Activated T-cell treated with anti-CD3 and anti-CD28 coated beads, Interleukin-2, amount 50 U/mL, for 72 hours (primary cell): ENCODE measurements at places on chromosomes 2 and 18.

GRCh38 chr18:56233595-56233994 lies 404.8 kb downstream of the TXNL1 start:
- DNase-seq, result no peak

GRCh38 chr2:15092691-15093090 lies 460.2 kb downstream of the LRATD1 start:
- no peak for DNase-seq

GRCh38 chr18:48154828-48155227 lies 224.4 kb upstream of the SMAD2 start:
- no peak for DNase-seq

DNA sequence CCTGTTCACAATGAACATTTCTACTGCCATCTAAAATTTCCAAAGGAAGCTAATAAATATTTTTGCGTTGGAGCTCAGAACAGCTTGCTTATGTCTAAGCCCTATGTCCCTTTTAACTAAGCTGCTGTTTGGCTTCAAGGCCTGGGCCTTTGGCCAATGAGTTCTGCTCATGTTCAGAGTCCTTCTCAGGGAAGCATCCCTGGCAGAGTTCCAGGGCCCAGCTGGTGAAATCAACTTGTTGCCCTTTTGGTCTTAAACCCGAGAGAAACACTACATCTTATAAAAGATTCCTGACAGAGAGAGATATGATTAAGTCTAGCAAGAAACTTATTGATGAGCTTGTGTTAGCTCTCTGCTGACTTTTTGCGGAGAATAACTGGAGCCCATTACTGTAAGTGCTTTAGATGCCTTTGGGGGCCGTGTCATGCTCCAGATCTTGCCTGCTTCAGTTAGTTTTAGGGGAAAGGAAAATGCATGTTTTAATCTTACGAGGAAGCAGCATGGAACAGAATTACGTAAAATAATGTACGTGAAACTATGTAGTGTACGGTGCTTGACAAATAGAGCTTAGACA lies 102.5 kb upstream of the NOSTRIN start:
- DNase-seq, result no peak

DNA sequence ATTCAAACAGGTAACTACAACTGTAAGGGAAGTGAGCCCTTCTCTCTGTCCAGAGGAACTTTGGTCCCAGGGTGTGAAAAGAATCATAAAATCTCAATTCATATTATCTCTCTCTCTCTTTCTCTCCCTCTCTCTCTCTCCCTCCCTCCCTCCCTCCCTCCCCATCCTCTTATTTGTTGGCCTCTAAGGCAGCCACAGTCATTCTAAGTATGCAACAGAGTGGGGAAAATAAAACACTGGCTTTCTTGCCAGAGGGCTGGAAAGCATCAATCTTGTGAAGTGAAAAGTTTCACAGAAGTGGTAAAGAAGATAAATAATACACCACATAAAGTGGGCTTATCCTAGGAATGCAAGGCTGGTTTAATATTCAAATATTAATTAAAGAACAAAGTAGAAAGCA lies 95.6 kb upstream of the KCNH7 start:
- DNase-seq, result no peak

DNA sequence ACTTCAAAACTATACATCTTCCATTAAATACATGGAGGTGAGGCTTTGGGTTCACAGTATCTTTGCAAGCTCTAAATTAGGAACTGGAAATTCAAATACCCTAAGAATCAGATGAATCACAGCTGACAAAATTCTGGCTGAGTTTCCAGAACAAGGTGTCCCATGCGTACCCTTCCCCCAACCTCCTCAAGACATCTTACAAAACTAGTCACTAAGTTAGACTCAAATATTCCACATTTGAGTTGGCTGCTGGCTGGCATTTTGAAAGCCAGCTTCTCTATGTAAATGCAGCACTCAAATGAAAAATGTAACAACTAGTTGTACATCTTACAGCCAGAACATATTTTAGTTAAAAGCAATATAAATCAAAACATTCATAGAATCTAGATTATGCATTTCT lies 131.0 kb upstream of the ARL5A start:
- no peak for DNase-seq
